ENCODE measurements at places on chromosomes 3 and 15.

- H3K36me3 ChIP-seq: no peaks in the 10 kb centered on the region
- peaks cover 53% of the 10 kb centered on the region for H3K27me3 ChIP-seq
- peak within 1 kb of the TSS; percentile 68 for H3K4me3 ChIP-seq
- peaks cover 18% of the 10 kb centered on the region for H3K4me1 ChIP-seq
- DNase-seq: no peak
These were observed at the start of gene SPINT1 for GRCh38 chr15:40843885-40844695. SPINT1 (plus strand) TSS chr15:40844048; CDS start chr15:40844555, 507 bp downstream.

DNA sequence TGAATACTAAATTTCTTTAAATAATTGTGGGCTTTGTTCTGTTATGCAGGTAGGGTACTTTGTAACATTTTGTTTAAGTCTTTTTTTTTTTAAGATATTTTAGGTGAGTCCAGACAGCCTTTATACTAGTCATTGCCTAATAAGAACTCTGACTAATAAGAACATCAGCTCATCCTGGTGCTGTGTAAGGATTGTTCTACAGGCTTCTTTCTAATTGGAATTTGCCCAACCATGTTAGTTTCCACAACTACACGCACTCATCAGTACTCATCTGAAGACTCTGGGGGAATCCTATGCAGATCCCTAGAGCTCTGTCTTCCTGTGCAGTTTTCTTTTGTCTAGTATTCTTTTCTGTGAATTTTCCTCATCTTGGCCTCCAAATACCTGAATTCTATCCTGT lies 741.8 kb downstream of the IGSF11 start:
- H3K27ac ChIP-seq: no peak overlapping the region
- no peaks in the 10 kb centered on the region for H3K27me3 ChIP-seq
- no peak overlapping the region for H3K4me3 ChIP-seq
- DNase-seq: no peak
- no peaks in the 10 kb centered on the region for H3K4me1 ChIP-seq

DNA sequence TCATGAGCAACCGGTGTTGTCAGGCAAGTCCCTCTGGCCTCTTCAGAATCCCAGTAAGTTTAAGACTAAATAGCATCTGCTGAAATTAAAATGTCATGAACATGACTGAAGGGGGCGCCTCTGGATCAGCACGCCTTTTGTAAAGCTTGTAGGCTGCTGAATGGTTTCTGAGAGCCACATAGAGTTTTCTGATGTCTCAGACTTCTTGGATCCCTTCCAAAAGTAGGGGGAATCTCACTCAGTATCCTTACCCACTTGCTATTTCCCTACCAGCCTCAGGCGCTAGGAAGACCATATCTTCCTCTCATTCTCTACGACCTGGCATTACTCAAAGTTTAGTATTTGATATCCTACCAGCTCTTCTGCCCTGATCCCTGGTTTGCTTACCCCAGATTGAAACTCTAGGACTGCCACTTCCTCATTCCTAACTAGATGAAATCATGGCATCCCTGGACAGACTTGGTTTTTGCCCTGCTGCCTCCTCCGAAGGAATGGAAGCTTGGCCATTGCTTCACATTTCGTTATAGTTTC lies 62.7 kb upstream of the CD47 start:
- H3K36me3 ChIP-seq: no peaks in the 10 kb centered on the region
- DNase-seq: no peak
- H3K4me3 ChIP-seq: no peak overlapping the region
- no peaks in the 10 kb centered on the region for H3K4me1 ChIP-seq
- H3K27me3 ChIP-seq: no peaks in the 10 kb centered on the region

- no peaks in the 10 kb centered on the region for H3K4me1 ChIP-seq
- no peaks in the 10 kb centered on the region for H3K36me3 ChIP-seq
- no peaks in the 10 kb centered on the region for H3K27me3 ChIP-seq
- no peak for DNase-seq
These were observed 30.9 kb upstream of the SPSB4 start for GRCh38 chr3:141020143-141020830.

DNA sequence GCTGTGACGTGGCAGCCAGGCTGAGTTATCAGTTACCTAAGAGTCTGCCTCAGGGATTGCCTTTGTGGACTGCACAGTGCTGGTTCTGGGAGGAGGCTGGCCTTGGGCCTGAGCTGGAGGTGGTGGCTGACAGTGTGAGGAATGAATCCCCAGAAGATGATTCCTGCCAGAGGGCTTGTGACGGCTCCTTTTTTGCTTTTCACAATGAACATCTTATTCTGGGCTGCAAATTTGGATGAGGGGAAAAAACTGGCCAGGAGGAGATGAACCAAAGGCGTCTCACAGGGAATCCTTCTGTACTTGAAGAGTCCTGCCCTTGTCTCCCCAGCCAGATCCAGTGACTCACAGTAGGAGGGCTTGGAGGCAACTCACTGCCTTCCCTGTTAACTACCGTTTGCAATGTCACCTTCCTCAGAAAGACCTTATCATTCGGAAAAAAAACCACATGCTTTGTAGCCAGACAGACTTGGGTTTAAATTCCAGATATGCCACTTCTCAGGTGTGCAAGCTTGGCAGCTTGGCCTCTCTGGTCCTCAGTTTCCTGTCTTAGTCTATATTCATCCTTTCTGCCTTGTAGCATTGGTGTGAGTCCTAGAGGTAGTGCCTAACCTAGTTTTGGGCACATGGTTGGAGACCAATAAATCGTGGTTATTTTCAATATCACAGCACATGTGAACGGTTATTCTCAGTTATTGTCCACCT lies 19.1 kb downstream of the ST6GAL1 start:
- H3K4me1 ChIP-seq: peaks cover 76% of the 10 kb centered on the region
- H3K4me3 ChIP-seq: peak overlapping the region; percentile 23
- peak overlapping the region; percentile 98 for H3K27ac ChIP-seq

GRCh38 chr3:41574900-41575299 lies 375.6 kb downstream of the CTNNB1 start:
- H3K36me3 ChIP-seq: no peaks in the 10 kb centered on the region
- H3K4me3 ChIP-seq: no peak overlapping the region
- H3K27me3 ChIP-seq: no peaks in the 10 kb centered on the region
- H3K4me1 ChIP-seq: peaks cover 28% of the 10 kb centered on the region
- DNase-seq: no peak

DNA sequence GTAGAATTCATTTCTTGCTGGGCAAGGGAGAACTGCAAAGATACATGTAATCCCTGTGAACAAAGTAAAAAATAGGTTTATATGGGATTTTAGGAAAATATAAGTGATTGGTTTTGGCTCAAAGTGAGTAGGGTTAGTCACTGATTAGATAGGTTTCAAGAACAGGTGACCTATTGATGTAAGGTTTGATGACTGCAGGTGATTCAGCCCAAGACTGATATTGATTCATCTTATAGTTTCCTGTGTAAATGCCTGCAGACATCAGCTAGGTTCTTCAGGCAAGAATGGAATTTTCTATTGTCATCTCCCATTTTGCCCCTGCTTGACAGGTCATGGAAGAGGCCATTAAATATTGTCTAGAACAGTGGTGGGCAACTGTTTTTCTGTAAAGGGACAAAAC lies 23.9 kb upstream of the ARID3B start:
- H3K4me3 ChIP-seq: no peak overlapping the region
- no peak overlapping the region for H3K27ac ChIP-seq
- H3K27me3 ChIP-seq: no peaks in the 10 kb centered on the region
- no peaks in the 10 kb centered on the region for H3K4me1 ChIP-seq

DNA sequence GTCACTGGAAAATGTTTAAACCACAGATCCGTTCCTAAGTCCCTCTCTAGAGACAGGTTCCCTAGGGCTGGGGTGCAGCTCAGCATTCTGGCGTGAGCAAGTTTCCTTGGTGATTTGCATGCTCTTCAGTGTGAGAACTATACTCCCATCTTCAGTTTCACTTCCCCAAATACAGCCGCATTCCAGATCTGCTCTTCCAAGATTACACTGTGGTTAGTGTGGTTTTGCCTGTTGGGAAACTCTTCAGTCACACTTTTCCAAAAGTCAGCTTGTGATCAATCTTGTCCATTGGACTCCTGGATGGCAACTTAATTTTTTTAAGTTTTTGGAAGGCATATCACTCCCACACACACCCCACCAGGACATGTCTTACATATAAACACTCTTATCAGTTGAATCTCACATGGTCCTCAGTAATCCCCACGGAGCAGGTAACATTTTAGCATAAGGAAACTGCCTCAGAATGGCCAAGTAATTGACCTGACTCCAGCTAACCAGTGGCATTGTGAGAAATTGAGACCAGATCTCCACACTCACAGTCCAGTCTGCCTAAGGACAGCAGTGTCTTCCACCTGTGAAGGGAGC lies 33.5 kb upstream of the PTPN23 start:
- H3K27ac ChIP-seq: no peak overlapping the region
- peaks cover 12% of the 10 kb centered on the region for H3K4me1 ChIP-seq
- H3K27me3 ChIP-seq: no peaks in the 10 kb centered on the region
- H3K4me3 ChIP-seq: no peak overlapping the region
- peaks cover 22% of the 10 kb centered on the region for H3K36me3 ChIP-seq

DNA sequence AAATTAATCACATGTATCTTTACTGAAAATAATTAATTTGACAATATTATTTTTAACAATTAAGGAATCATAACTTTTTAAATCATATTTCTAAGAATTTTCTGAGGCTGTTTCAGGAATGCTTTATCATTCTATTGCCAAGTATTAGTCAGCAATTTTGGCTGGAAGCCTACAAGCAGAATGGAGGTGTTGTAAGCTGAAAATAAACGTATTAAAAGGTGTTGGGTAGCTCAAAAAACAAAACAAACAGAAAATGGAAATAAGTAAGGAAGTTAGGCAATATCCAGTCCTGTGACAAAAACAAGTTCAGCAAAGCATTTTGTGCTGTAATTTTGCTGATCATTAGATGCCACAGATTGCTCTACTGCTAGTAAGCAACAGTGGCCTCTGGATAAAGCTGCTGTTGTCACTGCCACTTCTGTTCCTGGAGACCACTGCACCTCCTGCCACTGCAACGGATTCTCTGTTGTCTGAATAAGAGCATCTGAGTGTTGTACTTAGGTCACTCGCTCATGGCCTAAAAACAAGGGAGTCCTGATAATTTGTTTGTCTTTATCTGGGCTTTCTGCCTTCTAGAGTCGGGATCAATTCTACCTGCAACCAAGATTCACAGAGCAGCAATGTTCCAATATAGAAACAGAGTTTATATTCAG lies 63.5 kb upstream of the SLITRK3 start:
- no peaks in the 10 kb centered on the region for H3K36me3 ChIP-seq
- no peaks in the 10 kb centered on the region for H3K4me1 ChIP-seq
- H3K4me3 ChIP-seq: no peak overlapping the region
- H3K27me3 ChIP-seq: no peaks in the 10 kb centered on the region
- no peak for DNase-seq

GRCh38 chr3:180828723-180829408 lies 83.6 kb upstream of the FXR1 start:
- H3K36me3 ChIP-seq: no peaks in the 10 kb centered on the region
- H3K4me3 ChIP-seq: no peak overlapping the region
- H3K27ac ChIP-seq: no peak overlapping the region
- no peak for DNase-seq

DNA sequence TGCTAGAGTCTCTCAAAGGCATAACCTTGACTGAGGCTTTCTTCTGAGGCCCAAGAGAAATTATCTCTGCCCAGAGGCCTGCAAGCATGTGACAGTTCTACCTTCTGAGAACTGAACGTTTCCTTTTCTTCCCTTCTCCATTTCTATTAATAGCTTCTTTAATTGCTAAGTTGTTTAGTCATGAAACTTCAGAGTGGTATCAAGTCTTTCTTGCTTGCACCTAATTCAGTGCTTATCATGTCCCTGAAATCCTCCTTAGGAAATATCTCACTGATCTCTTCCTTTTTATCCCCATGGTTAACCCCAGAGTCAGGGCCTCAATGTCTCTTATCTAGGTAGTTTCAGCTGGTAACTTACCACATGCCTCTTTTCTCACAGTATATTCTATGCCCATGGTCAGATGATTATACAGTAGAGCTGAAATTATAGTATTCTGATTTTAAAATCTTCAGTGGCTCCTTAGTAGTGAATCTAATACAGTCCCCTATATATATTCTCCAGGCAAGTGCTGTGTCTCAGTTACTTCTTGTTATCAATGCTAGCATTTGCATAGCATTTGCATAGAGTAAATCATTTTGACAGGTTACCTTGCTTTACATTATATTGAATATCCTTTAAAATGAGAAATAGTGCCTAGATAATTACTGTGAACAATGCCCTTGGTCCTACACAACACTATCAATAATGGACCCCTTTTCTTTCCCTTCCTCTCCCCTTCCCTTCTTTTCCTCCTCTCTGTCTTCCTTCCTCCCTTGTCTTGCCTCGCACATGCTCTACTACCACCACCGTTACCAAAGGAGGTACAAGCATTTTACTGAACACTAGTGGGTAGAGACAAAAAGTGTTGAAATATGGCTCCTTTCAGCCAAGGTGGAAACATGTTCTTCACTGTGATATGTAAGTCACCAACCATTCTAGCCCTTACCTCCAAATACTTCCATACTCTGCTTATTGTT lies 33.0 kb downstream of the KBTBD8 start:
- H3K4me3 ChIP-seq: no peak overlapping the region
- peaks cover 9% of the 10 kb centered on the region for H3K4me1 ChIP-seq
- DNase-seq: no peak
- H3K27ac ChIP-seq: no peak overlapping the region
- no peaks in the 10 kb centered on the region for H3K36me3 ChIP-seq
- H3K27me3 ChIP-seq: no peaks in the 10 kb centered on the region

- no peaks in the 10 kb centered on the region for H3K4me1 ChIP-seq
- no peaks in the 10 kb centered on the region for H3K27me3 ChIP-seq
- no peak overlapping the region for H3K27ac ChIP-seq
- H3K4me3 ChIP-seq: no peak overlapping the region
- no peak for DNase-seq
These were observed 1072.7 kb downstream of the OTOL1 start for GRCh38 chr3:162569314-162569713.

DNA sequence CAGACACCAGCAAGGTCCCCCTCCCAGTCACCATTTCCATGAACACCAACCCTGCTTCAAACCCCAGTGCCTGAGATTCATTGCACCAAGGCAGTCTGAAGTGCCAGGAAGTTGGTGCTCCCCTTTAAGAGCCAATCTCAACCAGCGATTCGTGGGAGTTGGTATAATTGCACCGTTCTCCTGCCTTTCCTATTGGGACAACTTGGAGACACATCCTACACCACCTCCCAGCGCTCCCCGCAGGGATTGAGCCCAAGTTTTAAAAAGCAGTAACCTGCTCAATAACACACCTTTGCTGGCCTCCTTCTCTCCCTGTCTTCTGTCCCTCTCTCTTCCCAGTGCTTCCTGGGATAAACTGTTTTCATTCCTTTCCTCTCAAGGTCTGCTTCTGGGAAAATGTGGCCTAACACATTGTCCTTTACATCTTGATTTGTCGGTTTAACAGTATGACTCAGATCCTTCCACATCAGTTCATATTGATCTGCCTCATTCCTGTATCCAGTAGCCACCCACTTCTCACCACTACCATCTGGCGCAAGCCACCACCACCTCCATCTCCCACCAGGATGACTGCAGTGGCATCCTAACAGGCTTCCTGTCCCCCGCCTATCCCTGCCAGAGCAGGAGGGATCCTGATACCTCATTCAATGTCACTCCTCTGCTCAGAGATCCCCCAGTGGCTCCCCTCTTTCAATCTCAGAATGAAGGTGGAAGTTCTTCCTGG lies 37.8 kb upstream of the HRH1 start:
- DNase-seq: no peak
- H3K4me1 ChIP-seq: no peaks in the 10 kb centered on the region
- H3K36me3 ChIP-seq: no peaks in the 10 kb centered on the region
- H3K4me3 ChIP-seq: no peak overlapping the region
- peaks cover 28% of the 10 kb centered on the region for H3K27me3 ChIP-seq
- H3K27ac ChIP-seq: no peak overlapping the region

GRCh38 chr15:33200903-33201302 lies 6.4 kb upstream of the FMN1 start:
- peaks cover 6% of the 10 kb centered on the region for H3K4me1 ChIP-seq
- DNase-seq: no peak
- no peak overlapping the region for H3K27ac ChIP-seq
- H3K27me3 ChIP-seq: peaks cover 26% of the 10 kb centered on the region

Data from left ventricle myocardium inferior (tissue), 1 donor.